ENCODE measurements at places on chromosomes 4 and X.

- peak overlapping the region; percentile 78 for H3K4me3 ChIP-seq
- peaks cover 3% of the 10 kb centered on the region for H3K4me1 ChIP-seq
- no peaks in the 10 kb centered on the region for H3K27me3 ChIP-seq
- no peaks in the 10 kb centered on the region for H3K36me3 ChIP-seq
- peak overlapping the region; percentile 70 for H3K27ac ChIP-seq
These were observed 7.5 kb upstream of the BCOR start for GRCh38 chrX:40104985-40105834.

- H3K27ac ChIP-seq = no peak overlapping the region
- peaks cover 3% of the 10 kb centered on the region for H3K4me1 ChIP-seq
- peaks cover 13% of the 10 kb centered on the region for H3K27me3 ChIP-seq
- no peaks in the 10 kb centered on the region for H3K36me3 ChIP-seq
- no peak overlapping the region for H3K4me3 ChIP-seq
- DNase-seq = no peak
These were observed 1.0 kb downstream of the CHRDL1 start for GRCh38 chrX:110794601-110795000.

DNA sequence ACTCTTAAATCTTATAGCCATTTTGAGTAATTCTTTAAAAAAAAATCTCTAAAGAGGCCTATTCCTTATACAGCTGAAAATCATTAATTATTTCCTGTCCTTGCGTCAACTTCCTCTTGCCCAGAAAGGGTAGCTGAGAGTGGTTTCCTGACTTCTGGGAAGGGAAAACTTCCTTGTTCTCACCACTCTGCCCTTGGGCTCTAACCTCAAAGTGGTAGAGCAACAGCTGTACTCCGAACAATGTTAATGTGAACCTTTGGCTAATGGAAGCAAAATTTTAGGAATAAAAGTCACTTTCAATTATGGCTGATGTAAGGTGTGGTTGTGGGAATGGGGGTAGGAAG lies 15.3 kb downstream of the KLHL2 start:
- peaks cover 57% of the 10 kb centered on the region for H3K36me3 ChIP-seq
- peak overlapping the region; percentile 82 for H3K27ac ChIP-seq
- peak overlapping the region; percentile 80 for H3K4me3 ChIP-seq
- H3K4me1 ChIP-seq = peaks cover 44% of the 10 kb centered on the region

DNA sequence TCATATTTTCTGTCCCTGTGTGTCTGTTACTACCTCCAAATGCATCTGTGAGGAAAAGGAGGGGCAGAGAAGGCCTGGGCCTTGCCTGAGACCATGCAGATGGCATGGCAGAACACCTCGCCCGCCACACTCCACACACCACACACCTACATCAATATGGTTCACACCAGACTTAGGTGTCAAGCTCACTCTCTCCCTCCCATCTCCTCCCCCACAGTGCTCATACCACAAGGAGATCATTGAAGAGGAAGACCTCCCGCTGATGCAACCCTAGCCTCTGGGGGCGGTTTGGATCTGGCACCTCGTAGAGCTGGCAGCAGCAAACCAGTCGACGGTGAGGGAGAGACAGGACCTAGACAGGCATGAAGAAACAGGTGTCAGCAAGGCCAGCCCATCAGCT lies 16.6 kb upstream of the KDM5C start:
- no peak overlapping the region for H3K4me3 ChIP-seq
- no peak for DNase-seq
- H3K36me3 ChIP-seq = no peaks in the 10 kb centered on the region
- H3K4me1 ChIP-seq = no peaks in the 10 kb centered on the region

GRCh38 chr4:2445130-2445529 lies 23.8 kb upstream of the RNF4 start:
- peaks cover 3% of the 10 kb centered on the region for H3K4me1 ChIP-seq
- no peak overlapping the region for H3K27ac ChIP-seq
- H3K4me3 ChIP-seq = no peak overlapping the region
- DNase-seq = no peak

- H3K27me3 ChIP-seq = peaks cover 13% of the 10 kb centered on the region
- peaks cover 4% of the 10 kb centered on the region for H3K4me1 ChIP-seq
- no peak overlapping the region for H3K4me3 ChIP-seq
- DNase-seq = no peak
- no peaks in the 10 kb centered on the region for H3K36me3 ChIP-seq
These were observed 42.6 kb downstream of the RGS12 start for GRCh38 chr4:3335385-3335784.

GRCh38 chrX:136227948-136228838 lies 23.0 kb downstream of the MAP7D3 start:
- H3K36me3 ChIP-seq = peaks cover 19% of the 10 kb centered on the region
- no peak for DNase-seq
- H3K27me3 ChIP-seq = no peaks in the 10 kb centered on the region
- peaks cover 18% of the 10 kb centered on the region for H3K4me1 ChIP-seq
- H3K27ac ChIP-seq = peak overlapping the region; percentile 59

DNA sequence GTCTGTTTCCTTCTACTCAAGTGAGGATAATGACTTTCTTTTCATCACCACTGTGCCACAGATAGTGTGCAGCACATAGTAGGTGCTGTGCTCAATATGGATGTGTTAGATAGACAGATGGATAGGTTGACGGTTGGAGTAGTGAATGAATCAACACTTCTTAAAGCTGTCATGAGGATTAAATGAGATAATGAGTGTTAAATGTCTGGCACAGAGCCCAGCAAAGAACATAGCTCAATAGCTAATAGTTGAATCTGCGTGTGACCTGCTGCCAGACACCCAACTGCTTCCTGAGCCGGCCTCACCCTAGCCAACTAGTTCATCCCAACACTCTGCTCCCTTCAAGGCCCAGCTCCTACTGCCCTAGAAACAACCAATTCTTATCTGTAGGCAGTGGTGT lies 67.7 kb upstream of the PJA1 start:
- no peak overlapping the region for H3K4me3 ChIP-seq
- H3K4me1 ChIP-seq = no peaks in the 10 kb centered on the region
- no peak for DNase-seq
- no peaks in the 10 kb centered on the region for H3K27me3 ChIP-seq
- no peaks in the 10 kb centered on the region for H3K36me3 ChIP-seq

GRCh38 chr4:152524427-152524826 lies 11.5 kb downstream of the FBXW7 start:
- H3K4me1 ChIP-seq = peaks cover 24% of the 10 kb centered on the region
- no peaks in the 10 kb centered on the region for H3K27me3 ChIP-seq
- H3K27ac ChIP-seq = no peak overlapping the region
- no peak overlapping the region for H3K4me3 ChIP-seq

GRCh38 chrX:68789966-68790365 lies 38.9 kb upstream of the EFNB1 start:
- H3K4me3 ChIP-seq = no peak overlapping the region
- no peaks in the 10 kb centered on the region for H3K4me1 ChIP-seq
- H3K27ac ChIP-seq = no peak overlapping the region
- H3K36me3 ChIP-seq = no peaks in the 10 kb centered on the region
- no peak for DNase-seq

- H3K4me3 ChIP-seq = no peak overlapping the region
- H3K27ac ChIP-seq = no peak overlapping the region
- DNase-seq = no peak
- peaks cover 3% of the 10 kb centered on the region for H3K27me3 ChIP-seq
- H3K4me1 ChIP-seq = peaks cover 35% of the 10 kb centered on the region
These were observed 189.7 kb downstream of the TSPAN5 start for GRCh38 chr4:98468709-98469108.

DNA sequence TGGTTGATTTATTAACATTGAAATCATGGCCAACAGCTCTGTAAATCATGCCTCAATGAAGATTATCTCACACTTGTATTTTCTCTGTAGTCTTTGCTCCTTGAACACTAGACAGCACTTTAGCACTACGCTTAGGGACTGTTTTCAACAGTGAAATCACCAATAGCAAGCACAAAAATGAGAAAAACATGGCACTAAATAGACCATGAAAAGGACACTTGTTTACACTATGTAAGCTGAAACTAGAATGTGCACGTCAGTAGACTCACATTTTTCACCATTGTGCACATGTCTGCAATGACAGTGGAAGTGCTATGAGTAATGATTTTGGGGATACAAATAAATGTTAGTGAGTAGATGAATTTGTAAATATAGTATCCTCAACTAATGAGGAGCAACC lies 3.1 kb downstream of the BMP2K start:
- peaks cover 12% of the 10 kb centered on the region for H3K4me1 ChIP-seq
- H3K27ac ChIP-seq = no peak overlapping the region
- no peaks in the 10 kb centered on the region for H3K27me3 ChIP-seq
- no peak for DNase-seq
- H3K4me3 ChIP-seq = no peak overlapping the region
- H3K36me3 ChIP-seq = peaks cover 3% of the 10 kb centered on the region

DNA sequence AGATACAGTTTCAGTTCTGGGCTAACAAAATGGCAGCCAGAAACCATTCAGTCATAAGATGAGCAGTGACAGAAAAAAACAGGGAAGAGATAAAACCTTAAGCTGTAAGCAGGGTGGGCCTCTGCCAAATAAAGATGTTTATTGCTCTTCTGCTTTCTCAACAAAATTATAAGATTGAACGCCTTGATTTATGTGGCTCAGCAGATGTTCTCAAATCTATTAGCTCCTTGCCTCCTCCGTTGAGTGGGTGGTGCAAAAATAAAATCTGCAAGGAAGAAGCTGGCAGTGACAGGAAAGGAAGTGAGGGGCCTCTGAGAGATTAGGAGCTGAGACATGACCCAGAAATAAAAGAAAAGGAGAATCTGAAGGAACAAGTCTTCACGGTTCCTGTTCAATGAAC lies 206.6 kb downstream of the PTTG2 start:
- DNase-seq = no peak
- no peak overlapping the region for H3K27ac ChIP-seq
- no peak overlapping the region for H3K4me3 ChIP-seq
- H3K27me3 ChIP-seq = no peaks in the 10 kb centered on the region

DNA sequence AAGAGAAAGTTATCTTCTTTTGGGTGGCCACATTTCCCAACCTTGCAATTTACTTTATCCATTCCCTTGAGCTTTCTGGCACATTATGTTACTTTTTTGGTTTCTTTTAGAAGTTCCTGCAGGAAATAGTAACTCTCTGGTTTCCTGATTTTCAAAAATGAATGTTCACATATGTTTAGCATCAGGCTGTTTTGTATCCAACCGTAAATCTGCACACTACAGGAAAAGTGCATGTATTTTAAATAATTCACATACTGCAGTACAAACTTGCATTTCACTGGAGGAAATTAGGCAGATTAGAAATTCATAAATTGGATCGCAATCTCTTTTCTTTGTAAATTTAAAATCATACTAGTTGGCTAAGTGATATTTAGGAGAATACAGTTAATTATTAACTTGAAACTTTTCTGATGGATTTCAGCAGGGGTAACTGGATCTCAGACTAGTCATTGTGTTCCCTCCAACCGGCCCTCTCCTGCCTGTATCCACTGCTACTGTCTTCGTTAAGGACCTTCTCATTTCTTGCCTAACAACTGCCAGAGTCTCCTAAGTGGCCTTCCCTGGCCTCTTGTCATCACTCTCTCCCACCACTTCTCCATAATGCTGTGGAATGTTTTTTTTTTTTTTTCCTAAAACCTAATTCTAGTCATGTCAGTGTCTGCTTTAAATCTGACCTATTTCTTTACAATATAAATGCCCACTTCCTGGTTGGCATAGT lies 137.2 kb downstream of the UNC5C start:
- no peaks in the 10 kb centered on the region for H3K36me3 ChIP-seq
- H3K27me3 ChIP-seq = peaks cover 10% of the 10 kb centered on the region
- H3K4me1 ChIP-seq = no peaks in the 10 kb centered on the region
- H3K27ac ChIP-seq = no peak overlapping the region
- H3K4me3 ChIP-seq = no peak overlapping the region
- DNase-seq = no peak

DNA sequence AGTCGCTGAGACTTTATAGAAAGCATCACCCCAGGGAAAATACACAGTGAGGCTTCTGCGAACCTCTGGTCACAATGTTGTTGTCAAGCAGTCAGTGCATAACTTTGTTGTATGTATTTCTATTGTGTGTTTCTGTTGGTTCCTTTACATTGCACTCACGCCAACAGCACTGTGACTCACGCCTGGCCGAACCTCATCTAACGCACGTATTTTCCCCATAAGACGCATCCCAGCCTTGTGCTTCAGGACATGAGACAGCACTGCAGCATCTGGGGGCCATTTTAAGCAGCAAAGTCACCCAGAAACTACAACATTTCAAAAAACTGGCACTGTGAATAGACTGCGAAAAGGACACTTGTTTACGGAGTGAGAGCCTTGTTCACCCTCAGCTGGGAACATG lies 30.6 kb downstream of the TBL1X start:
- no peak overlapping the region for H3K27ac ChIP-seq
- H3K4me1 ChIP-seq = peaks cover 2% of the 10 kb centered on the region
- no peaks in the 10 kb centered on the region for H3K27me3 ChIP-seq
- peaks cover 8% of the 10 kb centered on the region for H3K36me3 ChIP-seq
- DNase-seq = no peak
- no peak overlapping the region for H3K4me3 ChIP-seq

DNA sequence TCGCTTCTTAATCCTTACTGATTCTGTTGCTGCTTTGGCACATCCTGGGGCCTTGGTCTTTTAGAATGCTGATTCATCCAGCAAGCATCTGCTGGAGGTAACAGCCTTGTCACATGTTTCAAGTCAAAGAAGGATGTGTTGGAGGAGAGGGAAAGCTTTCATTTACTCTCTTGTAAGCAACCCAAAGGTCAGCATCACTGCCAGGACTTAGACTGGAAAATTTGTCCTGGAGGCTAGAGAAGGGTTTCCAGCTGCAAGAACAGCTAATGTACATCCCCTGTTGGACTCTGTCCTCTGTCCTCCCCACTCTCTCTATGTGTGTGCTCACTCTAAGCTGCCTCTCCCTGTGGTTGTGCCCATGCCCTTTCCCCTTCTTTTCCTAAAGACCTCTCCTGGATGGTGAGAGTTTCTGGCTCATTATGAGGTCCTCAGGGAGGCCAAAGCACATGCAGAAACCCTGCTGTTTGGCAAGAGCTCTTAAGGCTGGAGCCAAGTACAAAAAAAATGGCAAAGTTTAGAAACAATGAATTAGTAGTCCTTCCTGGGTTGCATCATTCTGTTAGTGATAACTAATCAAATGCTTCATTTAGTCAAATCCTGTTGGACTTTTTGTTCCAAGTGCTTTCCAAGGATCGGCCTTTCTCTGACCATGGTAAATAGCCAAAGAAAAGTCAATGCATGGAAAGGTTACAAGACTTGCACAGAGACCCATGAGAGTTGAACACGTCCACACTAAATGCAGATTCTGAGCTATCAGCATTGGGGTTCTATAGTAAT lies 13.4 kb upstream of the SRPX start:
- H3K36me3 ChIP-seq = peaks cover 3% of the 10 kb centered on the region
- no peak overlapping the region for H3K27ac ChIP-seq
- H3K4me1 ChIP-seq = peaks cover 5% of the 10 kb centered on the region
- H3K27me3 ChIP-seq = no peaks in the 10 kb centered on the region
- DNase-seq = no peak

- no peaks in the 10 kb centered on the region for H3K36me3 ChIP-seq
- H3K4me3 ChIP-seq = no peak overlapping the region
- peak overlapping the region; percentile 34 for H3K27ac ChIP-seq
- peak; percentile 34 for DNase-seq
These were observed 3.3 kb downstream of the MYL5 start for GRCh38 chr4:677431-678293.

GRCh38 chr4:88503344-88503743 lies 20.2 kb downstream of the PYURF start:
- no peaks in the 10 kb centered on the region for H3K27me3 ChIP-seq
- H3K4me3 ChIP-seq = no peak overlapping the region
- no peak for DNase-seq

- DNase-seq = no peak
- H3K4me1 ChIP-seq = no peaks in the 10 kb centered on the region
- H3K27me3 ChIP-seq = peaks cover 3% of the 10 kb centered on the region
- H3K27ac ChIP-seq = no peak overlapping the region
These were observed 103.2 kb downstream of the ARHGAP6 start for GRCh38 chrX:11562570-11562969.

GRCh38 chrX:154136627-154137161 lies 7.3 kb upstream of the OPN1LW start:
- no peaks in the 10 kb centered on the region for H3K36me3 ChIP-seq
- peaks cover 17% of the 10 kb centered on the region for H3K4me1 ChIP-seq
- peak; percentile 82 for DNase-seq
- peak overlapping the region; percentile 73 for H3K4me3 ChIP-seq
- H3K27me3 ChIP-seq = peaks cover 2% of the 10 kb centered on the region
- H3K27ac ChIP-seq = peak overlapping the region; percentile 79

Data from activated naive CD8-positive, alpha-beta T cell treated with anti-CD3 and anti-CD28 coated beads, Interleukin-2, amount 10 ng/mL, durations not matched to agents 7 days and 5 days (primary cell).